ENCODE measurements at places on chromosomes 6 and 20.

DNA sequence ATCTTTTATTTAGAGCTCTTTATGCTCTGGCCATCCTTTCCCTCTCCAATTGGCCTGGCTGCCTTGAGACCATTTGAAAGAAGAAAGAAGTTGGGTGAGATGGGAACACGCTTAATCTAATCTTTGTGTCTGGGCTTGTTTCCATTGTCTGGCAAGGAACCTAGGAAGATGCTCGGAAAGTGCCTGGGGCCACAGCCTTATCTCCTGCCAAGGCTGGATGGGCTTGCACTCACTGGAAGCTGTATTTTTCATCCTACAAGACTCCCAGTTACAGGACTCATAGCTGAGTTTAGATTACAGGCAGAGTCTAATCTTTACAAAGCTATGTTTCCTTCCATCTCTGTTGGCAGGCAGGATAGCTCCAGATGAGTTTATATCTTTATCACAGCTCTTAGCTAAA, 33.1 kb upstream of the CDYL start:
- DNase-seq, result no peak

DNA sequence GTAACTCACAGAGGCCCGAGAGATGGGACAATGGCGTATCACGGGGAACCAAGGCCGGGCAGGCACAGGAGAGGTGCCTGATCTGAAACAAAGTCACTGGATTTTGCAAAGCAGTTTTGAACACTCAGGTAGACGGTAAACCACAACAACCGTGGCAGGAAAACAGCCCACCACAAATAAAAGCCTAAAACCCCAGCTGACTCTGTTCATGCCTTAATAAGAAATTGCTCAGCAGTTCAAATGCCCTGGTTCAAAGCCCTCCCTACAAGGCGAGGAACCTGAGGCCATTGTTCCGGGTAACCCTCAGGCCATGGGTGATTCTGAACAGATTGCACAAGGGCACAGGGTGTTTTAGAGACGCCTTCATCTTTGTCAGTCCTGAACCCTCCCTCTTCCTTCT, 114.2 kb downstream of the MAP3K7 start:
- no peak for DNase-seq

DNA sequence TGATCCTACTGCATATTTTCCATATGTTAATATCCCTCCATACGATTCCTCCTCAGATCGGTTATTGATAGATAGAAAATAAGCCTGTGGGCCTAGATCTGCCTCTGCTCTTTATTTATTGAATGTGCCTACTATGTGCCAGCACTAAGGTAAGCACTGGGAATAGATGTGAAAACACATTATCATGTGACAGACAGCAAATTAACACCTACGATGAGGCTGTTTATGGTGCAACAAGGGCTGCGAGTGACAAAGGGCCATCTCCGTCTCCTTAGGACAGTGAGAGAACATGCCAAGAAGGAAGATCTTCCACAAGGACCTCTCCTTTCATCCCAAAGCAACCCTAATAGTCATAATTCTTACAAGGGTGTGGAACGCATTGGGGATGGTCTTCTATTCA, 90.5 kb downstream of the MYB start:
- no peak for DNase-seq

GRCh38 chr6:51474022-51474975, 613.1 kb downstream of the PKHD1 start:
- DNase-seq, result no peak

DNA sequence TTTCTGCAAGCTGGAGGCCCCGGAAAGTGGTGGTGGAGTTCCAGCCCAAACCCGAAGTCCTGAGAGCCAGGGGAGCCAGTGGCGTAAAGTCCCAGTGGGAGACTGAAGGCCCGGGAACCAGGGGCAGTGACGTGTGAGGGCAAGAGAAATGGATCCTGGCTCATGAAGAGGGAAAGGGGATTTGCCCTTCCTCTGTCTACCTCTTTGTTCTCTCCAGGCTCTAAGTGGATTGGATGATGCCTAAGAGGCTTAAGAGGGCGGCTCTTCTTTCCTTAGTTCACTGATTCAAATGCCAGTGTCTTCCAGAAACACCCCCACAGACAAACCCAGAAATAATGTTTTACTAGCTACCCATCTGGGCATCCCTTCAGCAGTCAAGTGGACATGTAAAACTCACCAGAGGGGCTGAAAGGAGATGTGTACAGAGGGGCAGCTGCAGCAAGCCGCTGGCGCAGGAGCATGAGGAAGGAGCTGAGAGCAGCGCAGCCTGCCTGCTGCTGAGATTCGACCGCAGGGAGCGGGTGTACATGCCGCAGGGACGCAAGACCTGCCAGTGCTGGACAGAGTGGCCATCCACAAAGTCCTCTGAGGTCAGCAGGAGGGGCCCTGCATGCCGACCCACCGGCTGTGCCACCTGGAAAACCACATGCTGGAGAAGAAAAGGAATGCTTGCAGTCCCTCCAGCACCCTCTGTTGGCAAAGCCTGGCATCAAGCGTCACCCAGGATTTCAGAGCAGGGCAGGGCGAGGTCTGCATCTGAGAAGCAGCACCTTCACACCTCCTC, 29.5 kb downstream of the CDYL start:
- DNase-seq, result peak; percentile 36

DNA sequence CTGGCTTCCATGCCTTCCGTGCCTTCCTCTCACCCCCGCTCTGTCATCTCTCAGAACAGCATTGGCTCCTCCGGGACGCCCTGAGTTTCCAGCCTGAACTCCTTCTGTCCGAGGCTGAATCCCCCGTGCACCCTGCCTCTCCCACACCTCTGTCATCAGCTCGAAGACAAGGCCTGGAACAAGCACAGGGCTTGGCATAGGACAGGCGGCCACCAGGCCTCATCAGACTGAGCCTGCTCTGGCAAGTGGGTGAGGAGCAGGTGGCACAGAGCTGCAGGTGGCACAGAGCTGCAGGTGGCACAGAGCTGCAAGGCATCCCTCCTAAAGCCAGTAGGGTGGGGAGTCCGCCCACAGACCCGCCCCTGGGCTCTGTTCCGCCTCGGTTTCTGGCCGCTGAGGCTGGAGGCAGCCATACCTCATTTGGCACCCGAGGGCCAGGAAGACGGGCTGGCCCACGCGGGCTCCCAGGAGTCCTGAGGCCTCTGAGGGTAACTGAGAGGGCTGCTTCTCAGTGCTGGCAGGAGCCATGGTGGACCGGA, 60.2 kb downstream of the EZR start:
- DNase-seq, result no peak

- DNase-seq, result no peak
Measured at GRCh38 chr20:22526512-22527012, 57.8 kb downstream of the FOXA2 start.

GRCh38 chr20:57384953-57385761, 6.0 kb upstream of the RBM38 start:
- DNase-seq, result no peak

DNA sequence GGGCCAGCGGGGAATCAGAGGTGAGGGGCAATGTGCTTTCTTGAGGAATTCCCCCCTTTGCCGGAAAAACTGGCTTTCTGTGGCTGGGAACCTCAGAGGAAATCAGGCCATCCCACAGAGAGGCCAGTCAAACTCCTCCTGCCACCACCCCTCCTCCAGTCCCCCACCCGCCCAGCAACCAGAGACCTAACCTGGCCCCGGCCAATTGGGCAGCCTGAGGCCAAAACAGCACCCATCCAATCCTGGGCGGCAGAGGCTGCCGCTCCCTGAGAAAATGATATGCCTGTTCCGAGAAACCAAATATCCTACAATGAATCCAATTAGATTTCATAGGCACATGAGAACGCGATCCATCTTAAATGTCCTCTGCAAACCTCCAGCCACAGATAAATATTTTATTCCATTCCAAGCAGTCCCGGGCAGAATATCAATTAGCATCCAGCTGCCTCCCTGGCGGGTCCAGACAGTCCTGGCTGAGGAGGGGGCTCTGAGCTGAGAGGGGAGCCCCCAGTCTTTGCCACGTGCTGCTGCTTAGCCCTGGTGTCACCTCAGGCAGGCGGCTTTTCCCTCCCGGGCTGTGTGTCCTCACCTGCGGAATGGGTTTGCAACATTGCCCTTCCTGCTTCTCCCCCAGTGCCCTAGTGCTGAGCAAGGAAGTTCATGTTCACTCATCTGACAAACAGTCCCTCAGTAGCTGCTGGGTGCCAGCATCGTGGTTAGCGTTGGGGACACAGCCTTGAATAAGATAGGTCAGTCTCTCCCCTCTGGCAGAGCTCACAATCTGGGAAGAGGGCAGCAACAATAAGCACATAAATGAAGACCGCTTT, 95.0 kb downstream of the DLGAP4 start:
- DNase-seq, result no peak

GRCh38 chr20:11391591-11391990, 526.1 kb upstream of the BTBD3 start:
- no peak for DNase-seq

DNA sequence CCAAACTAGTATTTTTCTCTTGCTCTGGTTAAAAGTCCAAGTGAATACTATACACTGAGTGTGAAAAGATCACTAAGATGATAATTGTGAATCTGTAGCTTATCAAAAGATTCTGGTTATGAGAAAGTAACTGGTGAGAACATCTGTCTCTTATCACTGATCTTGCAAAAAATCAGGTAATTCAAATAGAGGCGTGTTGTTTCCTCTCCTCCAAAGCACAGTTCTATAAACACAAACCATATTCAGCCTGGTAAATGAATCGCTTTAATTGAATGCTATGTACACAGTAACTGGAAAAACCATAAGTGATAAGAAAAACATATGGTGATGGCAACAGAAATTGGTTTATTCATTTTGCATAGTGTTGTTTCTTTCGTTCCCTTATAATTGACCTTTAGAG, 161.0 kb downstream of the RALGAPA2 start:
- no peak for DNase-seq

DNA sequence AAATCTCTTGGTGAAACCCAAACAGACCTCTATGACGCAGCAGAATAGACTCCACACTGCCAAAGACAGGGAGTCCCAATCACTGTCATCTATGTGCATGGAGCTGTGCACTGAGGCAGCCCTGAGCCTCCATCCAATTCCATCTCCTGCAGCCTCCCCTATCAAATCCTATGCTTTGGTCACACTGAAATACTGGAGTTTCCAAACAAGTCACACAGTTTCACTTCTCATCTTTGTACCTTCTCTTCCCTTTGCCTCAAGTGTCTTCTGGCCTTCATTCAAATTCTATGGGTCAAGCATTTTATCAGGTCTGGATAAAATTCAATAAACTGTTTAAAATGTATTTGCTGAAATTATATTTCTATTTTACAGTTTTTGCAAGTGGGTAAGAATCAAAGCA, 38.5 kb downstream of the FBXL4 start:
- no peak for DNase-seq

GRCh38 chr6:34671801-34672656, 24.5 kb downstream of the ILRUN start:
- peak; percentile 84 for DNase-seq

- peak; percentile 52 for DNase-seq
Measured at GRCh38 chr6:134065706-134066105, 13.3 kb upstream of the SLC2A12 start.

GRCh38 chr20:43749734-43750294, 23.0 kb upstream of the GTSF1L start:
- DNase-seq, result peak; percentile 49

- no peak for DNase-seq
Measured at GRCh38 chr6:98747960-98748359, 86.4 kb upstream of the POU3F2 start.

- DNase-seq, result peak; percentile 67
Measured at GRCh38 chr6:21593927-21594415, 420 bp downstream of the SOX4 start.

DNA sequence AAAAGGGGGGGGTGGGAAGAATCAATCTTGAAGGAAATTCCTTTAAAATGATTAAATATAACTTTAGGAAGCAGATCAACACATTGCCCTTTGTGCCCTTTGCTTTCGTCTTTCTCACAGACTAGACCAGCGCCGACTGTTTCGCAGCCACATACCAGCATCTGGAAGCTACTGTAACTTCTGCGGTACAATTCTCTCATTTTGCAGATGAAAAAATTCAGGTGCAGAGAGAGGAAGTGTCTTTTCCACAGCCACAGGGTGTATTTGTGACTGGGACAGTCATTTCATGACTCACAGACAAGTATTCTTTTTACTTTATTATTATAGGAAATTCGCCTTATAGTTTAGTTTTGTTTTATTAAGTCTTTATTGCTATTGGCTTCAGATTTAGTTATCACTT, 84.2 kb downstream of the UST start:
- no peak for DNase-seq

DNA sequence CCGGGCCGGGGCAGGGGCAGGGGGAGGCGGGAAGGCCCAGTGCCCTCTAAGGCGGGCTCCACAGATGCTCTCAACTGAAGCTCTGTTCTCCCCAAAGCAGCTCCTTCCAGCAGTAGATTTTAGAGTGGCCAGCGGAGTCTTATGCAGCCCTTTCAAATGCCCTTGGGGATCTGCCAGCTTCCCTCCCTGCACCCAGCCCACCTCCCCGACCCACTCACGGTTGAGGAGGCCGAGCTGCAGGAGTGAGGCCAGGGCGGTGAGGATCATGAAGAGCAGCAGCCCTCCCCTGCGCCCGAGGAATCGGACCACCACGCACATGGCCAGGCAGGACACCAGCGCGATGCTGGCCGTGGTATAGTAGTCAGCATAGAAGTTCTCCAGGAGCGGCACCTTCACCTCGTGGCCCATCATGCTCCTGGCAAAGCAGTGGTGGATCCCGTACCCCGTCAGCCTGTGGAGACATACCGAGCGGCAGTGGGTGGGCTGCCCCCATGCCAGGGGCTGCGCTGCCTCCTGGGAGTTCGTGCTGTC, 28.0 kb downstream of the PSMG4 start:
- DNase-seq, result no peak
